ENCODE measurements at places on chromosomes 16 and 17.

- DNase-seq: no peak
Measured at GRCh38 chr17:75771334-75772281, 6.6 kb upstream of the GALK1 start.

DNA sequence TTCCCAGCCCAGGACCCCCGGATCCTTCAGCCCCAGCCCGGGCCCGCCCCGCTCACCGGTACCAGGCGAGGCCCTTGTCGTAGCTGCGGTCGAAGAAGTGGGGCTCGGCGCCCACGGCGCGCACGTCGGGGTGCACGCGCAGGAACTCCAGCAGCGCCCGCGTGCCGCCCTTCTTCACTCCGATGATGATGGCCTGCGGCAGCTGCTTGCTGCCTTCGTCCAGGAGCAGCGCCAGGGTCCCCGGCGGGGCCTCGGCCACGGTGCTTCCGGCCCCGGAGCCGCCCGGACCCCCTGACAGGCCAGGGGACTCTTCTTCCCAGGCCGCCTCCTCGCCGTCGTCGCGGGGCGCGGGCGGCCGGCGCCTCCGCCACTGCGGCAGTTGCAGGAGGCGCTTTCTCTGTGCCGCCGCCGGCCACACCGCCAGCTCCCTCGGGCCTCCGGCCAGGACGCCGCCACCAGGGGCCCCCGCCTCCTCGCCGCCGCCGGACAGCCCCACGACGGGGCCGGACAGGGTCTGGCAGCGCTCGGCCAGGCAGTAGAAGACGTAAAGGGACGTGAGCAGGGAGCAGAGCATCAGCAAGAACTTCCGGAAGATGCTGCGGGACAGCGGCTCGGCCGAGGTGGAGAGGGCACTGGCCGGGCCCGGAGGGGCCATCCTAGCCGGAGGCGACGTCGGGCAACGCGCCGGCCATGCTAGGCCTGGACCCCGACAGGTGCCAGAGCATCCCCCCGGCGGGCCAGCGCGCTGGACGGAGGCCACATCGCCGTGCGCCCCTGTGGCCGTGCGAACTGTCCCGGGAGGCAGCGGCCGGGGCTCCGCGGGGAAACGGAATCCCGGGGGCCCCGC, 1.0 kb downstream of the HS3ST3A1 start:
- no peak for DNase-seq

- no peak for DNase-seq
Measured at GRCh38 chr17:39553341-39553945, 54.3 kb downstream of the NEUROD2 start.

DNA sequence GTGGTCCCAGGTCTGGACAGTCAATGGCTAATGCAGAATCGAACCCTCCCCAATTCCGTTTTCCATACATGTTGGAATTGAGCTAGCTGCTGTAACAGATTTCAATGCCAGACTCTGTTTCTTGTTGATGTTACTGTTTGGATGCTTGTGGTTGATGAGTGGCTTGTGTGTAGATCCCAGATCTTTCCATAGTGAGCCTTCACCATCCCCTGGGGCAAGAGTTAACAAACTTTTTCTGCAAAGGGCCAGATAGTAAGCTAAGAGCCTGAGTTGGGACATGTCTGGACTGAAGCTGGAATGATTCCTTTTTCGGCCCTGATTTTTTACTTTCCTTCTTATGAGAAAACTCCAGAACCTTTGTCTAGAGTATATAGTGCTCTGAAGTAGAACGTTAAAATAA, 296.3 kb downstream of the CPPED1 start:
- no peak for DNase-seq

Data from NCI-H1694 treated with DMSO at 0.1 percent for 48 hours (cell line).